ENCODE measurements at places on chromosomes 7 and 10.

- peak; percentile 72 for DNase-seq
Measured at GRCh38 chr10:25934621-25935139, 651 bp downstream of the MYO3A start.

GRCh38 chr10:120075349-120075748 lies 182.8 kb downstream of the SEC23IP start:
- DNase-seq: no peak

- DNase-seq: no peak
Measured at GRCh38 chr10:95308389-95309302, 17.8 kb upstream of the PDLIM1 start.

DNA sequence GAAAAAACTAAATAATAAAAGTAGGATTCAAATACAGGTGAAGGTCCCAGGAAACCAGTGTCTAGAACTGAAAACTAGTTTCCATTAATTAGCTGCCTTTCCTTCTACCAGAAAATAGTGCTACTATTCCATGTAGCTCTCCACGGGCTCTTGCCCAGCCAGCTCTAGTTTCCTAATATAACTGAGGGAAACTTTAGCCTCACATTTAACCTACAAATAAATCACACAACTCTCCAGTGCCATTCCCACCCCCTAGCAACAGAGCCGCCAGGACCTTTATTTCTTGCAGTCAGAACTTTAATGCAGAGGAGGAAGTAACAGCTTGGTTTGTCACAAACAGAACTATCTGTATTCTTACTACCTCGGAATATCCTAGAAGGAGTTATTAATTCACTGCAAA lies 10.3 kb downstream of the TOMM7 start:
- DNase-seq: no peak

DNA sequence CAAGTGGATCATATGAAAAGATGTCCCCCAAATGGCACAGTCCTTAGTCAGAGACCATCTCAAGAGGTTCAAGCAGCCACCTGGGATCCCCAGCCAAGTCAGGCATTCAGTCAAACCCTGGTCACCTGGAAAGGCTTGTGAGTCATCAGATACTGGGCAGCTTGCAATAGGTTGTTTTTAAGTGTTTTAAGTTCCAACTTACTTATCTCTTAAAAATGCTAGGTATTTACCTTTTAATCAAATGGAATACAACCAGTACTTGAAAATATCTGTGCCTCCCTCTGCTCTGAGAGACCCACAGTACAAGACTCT lies 262.2 kb downstream of the WDR11 start:
- no peak for DNase-seq

- no peak for DNase-seq
Measured at GRCh38 chr10:66234872-66235271, 691.0 kb upstream of the LRRTM3 start.

DNA sequence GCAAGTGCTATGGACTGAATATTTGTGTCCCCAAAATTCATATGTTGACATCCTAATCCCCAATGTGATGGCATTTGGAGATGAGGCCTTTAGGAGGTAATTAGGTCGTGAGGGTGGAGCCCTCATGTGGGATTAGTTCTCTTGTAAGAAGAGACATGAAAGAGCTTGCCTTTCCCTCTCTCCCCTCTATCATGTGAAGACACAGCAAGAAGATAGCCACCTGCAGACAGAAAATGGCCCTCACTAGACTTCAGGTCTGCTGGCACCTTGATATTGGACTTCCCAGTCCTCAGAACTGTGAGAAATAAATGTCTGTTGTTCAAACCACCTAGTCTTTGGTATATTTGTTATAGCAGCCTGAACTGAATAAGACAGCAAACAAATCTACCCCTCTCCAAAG lies 75.1 kb upstream of the TBX20 start:
- no peak for DNase-seq

- no peak for DNase-seq
Measured at GRCh38 chr7:36039243-36039642, 113.8 kb upstream of the EEPD1 start.

GRCh38 chr10:22317076-22317370 lies 835 bp downstream of the COMMD3 start:
- no peak for DNase-seq

DNA sequence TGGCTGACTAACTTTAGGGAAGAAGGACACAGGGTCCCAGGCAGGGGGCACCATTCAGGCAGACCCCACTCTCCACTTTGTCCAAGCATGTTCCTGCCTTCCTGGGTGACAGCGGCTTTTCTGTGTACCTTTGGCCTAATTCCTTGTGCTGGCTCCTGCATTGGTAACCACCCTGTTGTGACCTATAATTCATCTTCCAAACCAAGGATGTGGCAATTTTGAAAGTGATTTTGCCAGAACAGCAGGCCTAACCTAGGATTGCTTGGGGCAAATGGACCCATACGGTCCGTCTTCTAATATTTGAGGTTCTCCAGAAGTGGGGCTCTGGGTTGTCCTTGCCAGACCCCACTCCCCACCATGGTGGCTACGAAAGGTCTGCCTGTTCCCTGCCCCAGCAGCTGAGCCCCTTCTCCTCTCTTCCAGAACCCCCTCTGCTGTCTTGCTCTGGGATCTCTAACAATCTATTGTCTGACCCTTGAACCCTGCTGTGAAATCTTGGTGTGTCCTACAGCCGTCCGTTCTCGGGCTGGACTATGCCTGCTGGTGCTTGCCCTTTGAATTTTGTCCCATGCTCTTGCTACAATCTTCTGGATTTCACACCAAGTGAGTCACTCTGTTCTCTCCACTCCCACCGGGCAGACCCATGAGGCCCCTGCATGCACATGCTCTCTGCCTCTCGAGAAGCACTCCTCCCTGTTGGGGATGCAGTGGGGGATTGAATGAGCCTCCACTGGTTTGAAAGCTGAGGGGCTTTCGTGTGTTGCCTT lies 316.0 kb downstream of the CXCL12 start:
- no peak for DNase-seq

GRCh38 chr10:132890301-132890700 lies 52.1 kb downstream of the CFAP46 start:
- DNase-seq: no peak

DNA sequence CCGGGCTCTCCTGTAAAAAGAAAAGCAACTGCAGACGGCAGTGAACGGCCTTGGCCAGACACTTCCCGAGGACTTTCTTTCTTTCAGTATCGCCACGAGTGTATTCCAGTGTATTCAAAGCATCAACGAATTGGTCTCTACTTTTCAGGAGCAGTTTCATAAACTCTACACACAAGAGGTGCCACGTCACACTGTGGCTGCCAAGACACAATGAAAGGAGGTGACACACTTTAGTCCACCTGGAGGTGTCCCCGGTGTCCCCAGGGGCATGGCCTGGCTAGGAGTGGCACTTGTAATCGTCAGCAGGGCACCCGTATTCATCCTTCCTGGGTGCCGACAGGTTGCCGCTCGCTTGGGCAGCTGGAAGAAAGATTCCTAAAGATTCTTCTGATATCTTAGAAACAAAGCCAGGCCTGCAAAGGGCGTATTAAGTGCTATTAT lies 5.0 kb downstream of the TNS3 start:
- no peak for DNase-seq

GRCh38 chr7:47510192-47510591 lies 71.7 kb downstream of the TNS3 start:
- DNase-seq: no peak

GRCh38 chr10:89337484-89337883 lies 9.7 kb downstream of the IFIT3 start:
- DNase-seq: no peak

- DNase-seq: no peak
Measured at GRCh38 chr10:97328646-97329453, 5.7 kb downstream of the FRAT2 start.

GRCh38 chr10:103854265-103854685 lies 1.1 kb downstream of the SH3PXD2A start:
- DNase-seq: no peak

- no peak for DNase-seq
Measured at GRCh38 chr10:133129071-133129858, 30.8 kb upstream of the KNDC1 start.

DNA sequence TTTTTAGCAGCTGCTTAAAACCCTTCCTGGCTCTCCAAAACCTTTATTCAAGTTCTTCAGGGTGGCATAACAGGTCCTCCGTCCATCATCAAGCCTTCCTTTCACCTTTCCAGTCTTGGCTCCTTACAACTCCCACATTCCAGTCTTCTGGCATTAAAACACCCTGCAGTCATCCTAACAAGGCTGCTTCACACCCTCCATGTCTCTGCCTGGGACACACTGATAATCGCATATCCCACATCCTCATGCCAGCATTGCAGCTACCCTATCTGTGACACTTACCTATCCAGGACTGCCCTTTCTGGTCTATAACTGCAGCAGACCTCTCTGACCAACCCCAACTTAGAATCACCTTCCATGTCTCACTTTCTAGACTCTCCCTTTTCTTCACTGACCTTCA lies 2.6 kb upstream of the TLL2 start:
- no peak for DNase-seq

GRCh38 chr10:98169379-98169778 lies 34.9 kb downstream of the R3HCC1L start:
- DNase-seq: no peak

- DNase-seq: no peak
Measured at GRCh38 chr7:22864855-22865601, 42.4 kb upstream of the TOMM7 start.

DNA sequence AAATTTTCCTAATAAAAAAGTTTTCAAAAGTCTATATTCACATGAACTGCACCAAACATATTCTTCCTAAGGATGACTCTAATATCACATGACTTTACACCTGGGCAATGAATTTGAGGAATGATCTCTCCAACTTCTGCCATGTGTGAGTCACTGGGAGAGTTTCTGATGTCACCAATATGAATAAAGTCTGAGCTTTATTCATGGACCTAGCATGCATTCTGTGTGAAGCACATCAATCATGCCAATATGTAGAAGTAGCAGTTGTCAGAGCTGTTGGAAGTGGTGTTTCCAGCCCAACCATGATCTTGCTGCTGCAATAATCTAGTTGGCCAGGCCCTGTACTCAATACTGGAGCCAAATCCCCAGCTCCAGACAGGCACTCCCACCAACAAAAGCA lies 91.7 kb upstream of the IFRD1 start:
- DNase-seq: no peak

DNA sequence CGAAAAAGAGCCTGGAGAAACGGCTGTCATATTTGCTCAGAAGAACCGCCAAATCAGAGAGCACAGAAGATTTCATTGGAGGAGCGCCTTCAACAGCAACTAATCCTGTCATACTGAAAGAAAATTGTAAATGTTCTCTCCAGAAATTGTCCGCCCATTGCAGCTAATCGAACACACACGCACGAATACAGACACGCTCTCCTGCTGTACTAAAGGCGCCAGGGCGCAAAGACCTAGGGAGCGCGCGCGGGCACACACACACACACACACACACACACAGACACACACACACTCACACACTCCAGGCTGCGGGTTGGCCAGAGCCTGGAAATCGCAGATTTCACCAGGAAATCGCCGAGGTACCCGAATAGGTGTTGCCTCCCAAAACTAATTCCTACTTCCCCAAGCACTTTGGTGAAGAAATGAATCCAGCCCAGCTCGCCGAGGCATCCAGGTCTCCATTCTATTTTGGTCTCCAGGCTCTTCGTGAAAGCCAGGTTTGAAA lies at the start of gene CHRM2:
TSS of gene CHRM2 (plus strand) at position 157 of the 505 bp plus-strand sequence. CDS start 146,214 bp downstream, outside the sequence.
- no peak for DNase-seq

- DNase-seq: no peak
Measured at GRCh38 chr7:30226614-30227268, 57.7 kb upstream of the ZNRF2 start.

GRCh38 chr7:126780993-126781392 lies 471.7 kb downstream of the GRM8 start:
- no peak for DNase-seq

DNA sequence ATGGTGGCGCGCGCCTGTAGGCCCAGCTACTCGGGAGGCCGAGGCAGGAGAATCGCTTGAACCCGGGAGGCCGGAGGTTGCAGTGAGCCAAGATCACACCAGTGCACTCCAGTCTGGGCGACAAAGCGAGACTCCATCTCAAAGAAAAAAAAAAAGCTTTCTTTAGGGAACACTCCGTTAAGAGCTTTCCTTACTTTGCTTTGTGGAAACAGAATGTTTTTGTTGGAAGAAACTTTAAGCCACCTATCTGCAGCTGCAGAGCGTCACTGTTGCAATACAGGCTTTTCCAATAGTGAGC lies 641 bp upstream of the TPK1 start:
- no peak for DNase-seq

GRCh38 chr7:79008786-79009185 lies 444.7 kb downstream of the MAGI2 start:
- DNase-seq: no peak

- DNase-seq: no peak
Measured at GRCh38 chr7:25963733-25964132, 188.3 kb upstream of the NFE2L3 start.

DNA sequence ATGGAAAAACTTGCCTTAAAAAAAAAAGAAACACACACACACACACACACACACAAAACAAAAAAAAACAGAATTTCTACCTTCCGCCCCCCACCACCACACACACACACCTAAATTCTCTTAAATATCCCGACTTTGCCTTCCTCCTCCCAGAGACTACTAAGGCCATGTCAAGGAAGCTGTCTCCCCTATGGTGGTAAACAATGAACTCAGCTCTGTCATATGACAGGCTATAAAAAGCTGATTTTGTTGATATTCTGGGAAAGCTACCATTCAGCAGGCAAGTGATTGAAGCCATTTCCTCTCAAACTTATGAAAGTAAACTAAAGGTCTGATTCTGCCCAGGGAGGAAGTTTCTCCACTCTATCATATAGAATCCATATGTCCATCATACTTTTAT lies 471.0 kb downstream of the GFRA1 start:
- DNase-seq: no peak

DNA sequence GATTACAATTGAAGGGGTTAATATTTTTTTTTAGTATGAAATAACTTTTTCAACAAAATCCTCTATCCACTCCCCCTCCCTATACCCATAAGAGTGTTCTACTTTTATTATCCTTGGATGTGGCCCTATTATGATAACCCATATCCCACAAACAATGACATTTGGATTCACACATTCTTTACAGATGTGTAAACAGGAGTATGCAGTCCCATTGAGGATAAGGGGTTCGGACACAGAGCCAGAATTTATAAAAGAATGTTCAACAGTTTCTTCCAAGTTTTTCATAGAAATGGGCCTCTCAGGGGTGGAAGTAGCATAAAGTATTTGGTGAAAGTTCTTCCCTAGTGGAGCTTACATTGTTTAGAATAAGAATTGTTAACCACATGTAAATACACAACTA lies 16.1 kb upstream of the PCLO start:
- no peak for DNase-seq

- no peak for DNase-seq
Measured at GRCh38 chr7:128321044-128321422, 22.7 kb downstream of the RBM28 start.
